Posterior cingulate gyrus (tissue), 11 donors: ENCODE measurements at places on chromosomes 5 and 9.

- DNase-seq = no peak
Measured at GRCh38 chr5:69206528-69207190, 17.3 kb downstream of the CENPH start.

DNA sequence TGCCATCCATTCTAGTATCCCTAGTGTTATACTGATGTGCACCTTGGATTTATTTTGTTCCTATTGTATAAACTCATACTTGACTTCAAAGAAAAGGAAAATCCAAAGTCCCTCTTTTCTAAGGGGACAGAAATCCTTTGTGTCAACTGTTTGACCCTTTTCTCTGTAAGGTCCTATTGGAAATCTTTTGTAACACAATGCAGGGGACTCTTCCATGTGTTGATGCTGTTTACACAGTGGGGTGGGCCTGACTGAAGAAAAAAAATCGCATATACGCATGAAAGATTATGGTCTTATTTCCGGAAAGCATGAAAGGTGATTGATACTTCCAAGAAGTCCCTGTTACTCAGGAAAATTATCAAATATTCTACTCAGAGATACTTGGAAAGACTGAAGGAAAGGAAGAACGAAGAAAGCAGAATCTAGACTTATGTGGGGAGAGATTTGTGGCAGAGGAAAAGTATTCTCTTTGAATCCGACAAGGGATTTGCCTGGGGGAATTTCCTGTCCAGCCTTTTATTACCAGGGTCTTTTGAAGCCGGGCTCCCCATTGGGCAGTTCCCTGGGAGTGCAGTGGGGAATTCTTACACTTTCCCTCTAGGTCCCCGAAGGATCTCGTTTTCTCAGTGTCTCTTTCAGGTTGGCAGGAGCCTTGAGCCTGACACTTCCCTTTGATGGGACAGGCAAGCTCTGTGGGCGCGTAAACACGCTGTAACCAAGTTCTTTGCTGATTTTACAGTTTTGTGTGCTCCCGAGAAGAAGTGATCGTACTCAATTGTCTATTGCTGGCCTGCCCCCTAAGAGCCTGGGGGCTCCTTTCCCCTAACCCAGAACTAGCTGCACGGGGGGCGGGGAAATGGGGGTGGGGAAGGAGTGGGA lies 779 bp upstream of the VCAN start:
- no peak for DNase-seq

GRCh38 chr5:158301186-158301585 lies 442.2 kb upstream of the CLINT1 start:
- DNase-seq = no peak

DNA sequence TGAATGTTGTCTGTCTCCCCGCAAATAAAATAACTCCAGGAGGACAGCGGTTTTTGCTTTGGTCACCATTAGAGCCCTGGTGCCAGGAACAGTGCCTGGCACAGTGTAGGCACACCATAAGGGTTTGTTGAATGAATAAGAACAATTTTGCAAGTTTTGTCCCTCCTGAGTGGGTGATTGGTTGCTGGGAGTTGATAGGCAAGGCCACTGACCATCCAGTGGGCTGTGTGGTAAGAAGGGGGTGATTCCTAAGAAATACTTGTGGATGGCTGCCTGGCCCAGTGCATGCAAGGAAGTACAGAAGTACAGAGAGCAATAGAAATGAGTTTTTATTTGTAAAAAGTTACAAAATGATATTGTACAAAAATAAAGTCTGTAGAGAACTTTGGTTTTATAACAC lies 27.5 kb downstream of the GDNF start:
- DNase-seq = no peak

DNA sequence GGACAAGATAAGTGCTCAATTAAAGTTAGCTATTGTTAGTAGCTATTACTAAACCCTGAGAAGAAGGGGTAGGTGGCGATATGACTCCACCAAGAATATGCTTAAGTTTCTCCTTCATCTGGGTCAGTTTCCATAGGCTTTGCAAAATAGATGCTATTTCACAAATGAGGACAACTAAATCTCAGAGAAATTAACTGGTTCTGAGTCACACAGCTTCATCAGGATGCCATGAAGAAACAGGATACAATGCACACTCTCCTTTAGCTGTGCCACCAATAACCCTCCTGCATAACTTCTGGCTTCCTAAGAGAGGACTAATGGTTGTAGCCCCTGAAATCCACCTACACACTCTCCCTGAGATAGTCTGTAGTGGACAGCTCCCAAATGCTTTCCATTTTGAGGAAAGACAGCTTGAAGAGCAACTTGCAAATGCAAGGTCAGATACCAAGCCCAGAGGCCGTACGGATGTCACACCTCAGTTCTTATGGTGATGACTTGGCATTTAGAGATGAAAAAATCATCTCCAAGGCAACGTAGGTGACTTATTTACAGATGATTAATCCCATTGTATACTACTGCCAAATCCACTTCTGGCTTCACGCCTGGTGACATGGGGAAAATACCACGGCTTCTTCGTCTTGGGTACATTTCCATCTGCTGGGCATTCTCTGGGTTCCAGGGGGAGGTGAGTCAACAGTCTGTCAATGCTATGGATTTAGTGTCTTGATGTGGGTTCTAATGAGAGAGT lies 251.4 kb upstream of the IL12B start:
- DNase-seq = no peak
